Cortex of kidney (tissue), 1 donor: ENCODE measurements at places on chromosomes 12 and 14.

DNA sequence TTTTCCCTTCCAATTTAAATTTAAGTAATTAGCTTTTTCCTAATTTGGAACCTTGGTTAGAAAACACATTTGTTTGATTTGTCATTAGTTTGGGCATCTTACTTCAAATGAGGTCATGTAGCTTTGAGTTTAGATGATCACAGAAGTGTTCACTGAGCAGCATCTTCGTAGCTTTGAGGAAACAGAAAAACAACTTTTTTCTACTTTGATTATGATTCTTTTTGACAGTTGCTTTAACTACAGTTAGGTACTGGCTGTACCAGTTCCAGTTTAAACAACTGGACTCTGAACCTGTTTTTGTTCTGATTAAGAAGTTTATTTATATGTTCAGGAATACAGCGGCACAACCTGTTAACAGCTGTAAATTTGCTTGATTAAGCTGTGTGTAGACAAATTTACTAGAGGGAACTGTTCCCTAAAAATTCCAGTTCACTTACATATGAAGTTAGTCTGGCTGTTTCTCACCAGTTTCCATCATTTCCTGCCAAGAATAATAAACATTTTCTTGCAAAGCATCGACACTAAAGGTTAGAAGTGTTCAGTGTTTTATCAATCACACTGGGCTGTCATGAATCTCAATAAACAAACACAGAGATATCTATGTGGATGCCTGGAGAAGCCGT, 191.9 kb downstream of the RAD51B start:
- DNase-seq = no peak

DNA sequence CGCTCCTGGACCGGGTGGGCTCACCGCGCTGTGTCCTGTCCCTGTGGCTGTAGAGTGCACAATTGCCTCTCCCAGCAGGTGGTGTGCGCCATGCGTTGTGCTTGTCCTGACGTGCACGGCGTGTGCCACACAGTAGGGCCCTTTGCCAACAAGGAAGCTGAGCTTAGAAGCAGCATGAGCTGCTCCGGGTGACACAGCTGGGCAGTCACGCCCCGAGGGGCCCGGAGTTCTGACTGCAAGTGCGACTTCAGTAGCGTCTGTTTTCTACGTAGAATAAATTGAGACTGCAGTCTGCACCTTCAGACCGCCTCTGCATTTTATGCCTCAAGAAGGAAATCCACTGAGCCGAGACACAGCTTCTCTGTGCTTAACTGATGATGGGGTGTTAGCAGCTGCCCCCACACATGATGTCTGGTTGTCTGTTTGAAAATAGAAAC, 81.6 kb downstream of the ADGRD1 start:
- no peak for DNase-seq

GRCh38 chr12:43406801-43407200, 145.2 kb downstream of the ADAMTS20 start:
- no peak for DNase-seq

DNA sequence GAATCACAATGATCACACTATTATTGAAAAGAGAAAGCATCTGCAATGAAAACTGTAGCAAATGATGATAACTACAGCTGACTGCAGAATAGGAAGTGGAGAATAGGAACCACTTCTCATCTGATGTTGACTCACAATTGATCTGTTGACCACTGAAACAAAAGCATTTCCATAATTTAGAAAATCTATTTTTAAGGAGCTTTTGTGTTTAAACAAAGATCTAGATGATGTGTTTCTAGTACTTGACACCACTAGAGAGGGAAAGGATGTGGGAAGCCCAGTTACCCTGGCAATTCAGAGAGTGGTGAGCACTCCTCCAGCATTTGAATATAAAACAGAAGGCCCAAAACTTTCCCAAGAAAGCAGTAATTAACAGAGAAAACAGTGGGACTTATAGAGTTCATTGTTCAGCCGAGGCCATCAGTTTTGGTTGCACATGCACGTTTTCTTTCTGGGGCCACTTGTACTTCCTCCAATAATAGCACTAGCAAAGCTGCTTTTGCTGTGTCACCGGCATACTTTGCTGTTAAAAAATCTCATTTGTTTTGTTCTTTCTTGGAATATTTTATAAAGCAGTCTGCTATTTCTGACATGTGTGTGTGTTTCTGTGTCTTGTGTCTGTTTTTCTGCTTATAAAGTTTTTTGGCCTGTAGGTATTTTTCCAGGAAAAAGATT, 76.1 kb upstream of the HECTD1 start:
- no peak for DNase-seq

- DNase-seq = peak; percentile 36
These were observed 128.0 kb downstream of the RFLNA start for GRCh38 chr12:124422570-124423523.

DNA sequence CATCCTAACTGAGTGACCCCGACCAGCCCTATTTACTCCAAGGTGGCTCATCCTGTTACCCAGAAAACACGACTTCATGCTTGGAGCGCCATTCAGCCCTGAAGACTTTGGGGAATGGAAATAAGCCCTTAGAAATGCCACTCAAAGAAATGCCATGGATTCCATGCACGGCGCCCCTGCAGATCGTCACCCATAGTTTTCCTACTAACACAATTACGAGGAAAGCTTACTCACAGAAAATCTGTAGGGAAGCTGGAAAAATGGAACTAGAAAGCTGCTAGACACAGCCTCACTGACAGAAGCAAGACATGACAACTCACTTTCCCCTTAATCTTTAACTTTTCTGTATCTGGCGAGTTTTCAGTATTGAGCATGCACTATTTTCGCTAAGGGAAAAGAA, 19.5 kb downstream of the NUAK1 start:
- no peak for DNase-seq

GRCh38 chr12:26361964-26362363, 166.6 kb downstream of the SSPN start:
- no peak for DNase-seq

DNA sequence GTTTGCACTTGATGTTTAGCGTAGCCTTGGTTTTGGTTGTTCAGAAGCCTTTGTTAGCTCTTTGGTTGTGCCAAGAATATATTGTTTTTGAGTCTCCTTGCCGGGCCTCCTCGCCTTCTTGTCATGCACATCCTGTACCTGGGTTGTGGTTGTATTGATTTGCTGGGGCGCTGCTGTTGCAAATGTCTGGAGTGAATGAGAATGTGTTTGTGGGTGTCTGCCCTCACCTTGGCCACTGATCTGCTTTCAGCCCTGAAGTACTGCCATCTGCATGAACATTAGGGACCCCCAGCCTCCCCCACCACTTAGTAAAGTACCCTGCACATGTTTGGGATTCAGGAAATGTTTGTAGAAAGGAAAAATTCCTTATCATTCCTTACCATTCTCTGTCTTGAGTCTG, 16.5 kb downstream of the PRKCH start:
- DNase-seq = no peak

DNA sequence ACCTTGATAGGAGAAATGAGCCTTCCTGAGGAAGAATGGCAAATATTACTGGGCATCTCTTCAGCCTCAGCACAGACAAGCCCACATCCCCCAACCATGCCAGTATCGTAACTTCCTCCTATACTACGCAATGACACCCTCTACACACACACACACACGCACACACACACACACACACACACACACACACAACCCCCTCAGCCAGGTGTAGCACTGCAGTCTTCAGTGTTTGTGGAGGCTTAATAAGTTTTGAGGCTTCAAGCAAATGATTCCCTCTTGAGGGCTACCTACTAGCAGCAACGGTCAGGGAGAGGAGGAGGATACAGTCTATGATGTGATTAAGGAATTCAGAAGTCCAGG, 1.6 kb downstream of the DGKA start:
- no peak for DNase-seq

DNA sequence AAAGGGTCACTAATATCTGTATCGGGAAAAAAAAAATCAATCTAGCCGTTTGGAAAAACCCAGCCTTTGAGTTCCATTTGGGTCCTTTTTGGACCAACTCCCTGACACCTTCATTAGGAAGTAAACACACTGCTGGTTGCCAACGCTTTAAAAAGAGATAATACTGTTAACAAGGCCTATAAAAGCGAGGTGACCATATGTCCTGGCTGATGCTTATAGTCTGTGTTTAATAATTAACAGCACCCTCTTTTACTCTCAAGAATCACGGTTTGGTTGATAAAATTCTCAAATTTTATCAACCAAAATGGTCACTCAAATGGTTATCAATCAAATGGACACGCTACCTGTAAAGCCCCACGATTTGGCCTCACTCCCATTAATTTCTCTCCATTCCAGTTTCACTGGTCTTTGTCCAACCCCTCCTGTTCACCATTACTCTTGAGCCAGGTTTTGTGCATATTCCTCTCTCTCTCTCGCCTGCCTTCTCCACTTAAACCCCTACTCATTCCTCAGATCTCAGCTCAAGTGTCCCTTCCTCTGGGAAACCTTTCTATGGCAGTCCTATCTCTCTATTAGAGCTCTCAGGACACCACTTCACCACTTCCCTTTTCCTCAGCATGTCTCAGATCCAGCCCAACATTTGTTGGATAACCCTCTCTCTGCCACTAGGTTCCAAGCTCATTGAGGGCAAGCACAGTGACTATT, 9.5 kb downstream of the BTG1 start:
- DNase-seq = no peak

GRCh38 chr12:3931776-3932175, 58.6 kb upstream of the PARP11 start:
- DNase-seq = no peak

DNA sequence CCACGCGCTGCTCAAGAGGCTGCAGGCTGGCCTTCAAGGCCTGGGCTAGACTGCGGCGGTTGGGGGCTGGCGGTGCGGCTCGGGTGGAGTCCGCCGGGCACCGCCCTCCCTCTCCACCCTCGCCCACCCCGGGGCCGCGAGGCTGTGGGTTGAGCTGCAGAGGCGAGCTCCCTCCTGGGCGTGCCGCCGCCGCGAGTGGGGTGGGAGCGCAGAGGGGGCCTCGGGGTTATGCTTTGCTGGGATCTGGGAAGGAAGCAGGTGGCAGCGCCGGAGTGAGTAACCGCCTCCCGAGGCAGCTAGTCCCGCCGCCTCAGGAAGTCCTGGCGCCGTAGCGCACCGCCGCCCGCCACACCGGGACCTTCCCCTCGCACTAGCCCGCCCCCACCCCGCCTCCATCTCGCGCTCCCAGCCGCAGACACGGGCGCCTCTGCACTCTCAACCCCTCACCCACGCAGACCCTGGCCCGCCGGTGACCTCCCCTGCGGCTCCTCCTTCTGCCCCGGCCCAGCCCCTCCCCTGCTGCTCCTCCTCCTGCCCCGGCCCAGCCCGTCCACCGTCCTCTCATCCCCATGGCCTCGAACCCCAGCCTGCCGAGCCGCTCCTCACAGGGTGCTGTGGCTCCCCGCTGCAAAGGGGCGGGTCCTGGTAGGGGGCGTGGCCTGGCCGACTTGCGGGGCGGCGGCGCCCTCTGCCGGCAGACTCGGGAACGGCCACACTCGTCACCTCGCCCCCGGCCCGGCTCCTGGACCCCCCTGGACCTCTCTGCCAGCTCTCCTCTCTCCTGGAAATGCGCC, 16.6 kb downstream of the TAMALIN start:
- no peak for DNase-seq

DNA sequence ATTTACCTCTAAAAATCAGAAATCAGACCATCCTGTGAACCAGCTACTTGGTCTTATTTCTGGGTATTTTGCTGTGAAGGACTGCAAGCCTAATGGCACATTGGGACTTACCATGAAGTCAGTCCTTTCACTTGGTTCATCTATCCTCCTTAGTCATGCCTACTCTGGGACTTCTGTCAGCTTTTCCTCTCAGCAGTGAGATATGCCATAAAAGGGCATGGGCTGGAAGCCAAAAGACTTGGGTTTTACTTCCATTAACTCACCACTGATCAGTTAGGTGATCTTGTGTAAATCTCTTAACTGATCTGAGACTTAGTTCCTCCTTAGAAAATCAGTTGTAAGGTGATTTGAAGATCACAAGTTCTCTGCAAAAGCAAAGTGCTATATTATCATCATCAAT, 116.5 kb downstream of the PAH start:
- no peak for DNase-seq

DNA sequence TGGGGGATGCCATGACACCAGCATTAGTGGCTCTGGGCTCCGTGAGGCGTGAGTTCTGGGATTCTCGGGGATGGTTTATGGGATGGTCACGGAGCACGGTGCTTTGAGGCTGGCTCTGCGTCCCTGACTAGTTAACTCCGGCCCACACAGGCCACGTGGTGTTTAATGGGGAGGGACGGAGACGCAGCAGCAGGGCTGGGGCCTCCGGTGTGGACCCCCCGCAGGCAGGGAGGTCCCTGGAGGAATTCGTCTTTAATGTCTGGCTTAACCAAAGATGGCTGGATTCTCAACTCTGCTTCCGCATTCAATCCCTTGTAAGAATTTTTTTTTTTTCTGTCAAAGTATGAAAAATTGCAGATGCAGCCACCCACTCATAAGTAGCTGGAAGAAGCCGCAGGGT, 86.4 kb upstream of the RFLNA start:
- no peak for DNase-seq

DNA sequence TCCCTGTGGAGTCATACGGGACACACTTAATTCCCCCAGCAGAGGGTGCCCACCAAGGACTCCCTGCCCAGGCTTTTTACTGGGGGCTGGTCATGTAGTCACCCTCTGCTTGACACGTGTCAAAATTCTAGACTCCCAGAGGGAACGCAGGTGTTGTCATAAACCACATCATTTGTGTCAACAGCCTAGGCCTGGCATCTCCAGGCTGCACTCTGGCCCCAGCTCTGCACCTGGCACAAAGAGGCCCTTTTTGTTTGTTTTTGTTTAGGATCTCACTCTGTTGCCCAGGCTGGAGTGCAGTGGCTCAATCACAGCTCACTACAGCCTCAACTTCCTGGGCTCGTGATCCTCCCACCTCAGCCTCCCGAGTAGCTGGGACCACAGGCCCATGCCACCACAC, 21.1 kb downstream of the BRI3BP start:
- DNase-seq = no peak

DNA sequence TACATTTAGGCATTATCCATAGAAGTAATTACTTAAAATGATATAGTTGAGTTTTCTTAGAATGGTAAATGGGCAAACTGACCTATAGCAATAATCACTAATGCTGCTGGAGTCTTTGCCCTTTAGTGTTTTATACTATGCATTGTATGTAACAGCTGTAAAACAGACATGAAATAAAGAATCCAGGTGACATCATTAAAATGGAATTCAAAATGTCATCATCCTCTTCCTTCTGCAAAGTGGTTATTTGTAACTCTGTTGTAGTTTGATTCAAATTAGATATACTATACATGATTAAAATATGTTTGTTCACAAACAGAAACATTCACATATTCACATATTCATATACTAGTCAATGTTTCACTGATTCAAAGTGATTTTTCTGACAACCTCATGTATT, 598.8 kb downstream of the SLC16A7 start:
- no peak for DNase-seq
